ENCODE measurements at places on chromosomes 4 and X.
A peak's percentile ranks its signal among the peaks of the same experiment; 100 is the strongest.

GRCh38 chr4:169229571-169230028, 41.2 kb downstream of the SH3RF1 start:
- DNase-seq, result no peak

DNA sequence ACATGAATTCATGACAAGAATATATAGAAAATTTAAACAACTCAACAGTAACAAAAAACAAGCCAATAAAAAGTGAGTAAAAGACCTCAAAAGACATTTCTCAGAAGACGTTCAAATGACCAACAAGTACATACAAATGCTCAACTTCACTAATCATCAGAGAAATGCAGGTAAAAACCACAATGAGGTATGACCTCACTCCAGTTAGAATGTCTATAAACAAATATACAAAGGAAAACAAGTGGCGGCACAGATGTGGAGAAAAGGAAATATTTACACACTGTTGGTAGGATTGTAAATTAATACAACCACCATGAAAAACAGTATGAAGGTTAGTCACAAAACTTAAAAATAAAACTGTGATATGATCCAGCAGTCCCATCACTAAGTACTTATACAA, 1033.1 kb downstream of the RAPGEF2 start:
- DNase-seq, result no peak

DNA sequence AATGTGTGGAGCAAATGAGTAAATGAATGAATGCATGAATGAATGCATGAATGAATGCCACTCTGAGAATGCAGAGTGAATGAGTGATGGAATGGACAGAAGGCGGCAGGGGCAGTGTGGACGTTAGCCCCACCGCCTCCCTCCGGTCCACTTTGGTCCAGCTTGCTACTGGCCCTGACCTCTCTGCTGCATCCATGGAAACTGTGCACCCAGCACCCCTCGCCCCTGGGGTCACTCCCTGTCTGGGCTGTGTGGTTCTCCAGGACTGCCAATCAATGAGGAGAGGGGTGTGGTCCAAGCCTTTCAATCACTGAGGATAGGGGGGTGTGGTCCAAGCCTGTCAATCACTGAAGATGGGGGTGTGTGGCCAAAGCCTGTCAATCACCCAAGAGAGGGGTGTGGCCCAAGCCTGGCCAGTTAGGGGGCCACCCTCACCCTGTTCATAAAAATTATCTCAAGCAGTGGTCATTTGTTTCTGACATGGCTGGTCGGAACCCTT, 39.2 kb upstream of the ASMTL start:
- no peak for DNase-seq

DNA sequence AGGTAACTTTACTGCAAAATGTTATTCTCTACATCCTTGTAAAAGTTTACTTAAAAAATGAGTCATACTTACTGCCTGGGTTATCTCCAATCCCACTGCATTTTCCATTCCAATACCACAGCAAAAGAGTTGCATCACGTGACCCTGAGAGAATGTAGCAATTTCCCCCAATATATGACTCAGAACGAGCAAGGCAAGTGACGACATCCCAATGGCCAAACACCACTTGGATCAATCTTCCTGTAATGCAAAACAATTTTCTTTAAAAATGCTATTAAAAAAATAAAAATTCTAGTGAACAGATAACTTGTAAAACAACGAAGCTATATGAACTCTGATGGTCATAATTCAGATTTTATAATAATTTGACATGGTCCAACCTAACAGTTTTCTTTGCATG, 224.3 kb downstream of the DCLK2 start:
- DNase-seq, result no peak

- peak; percentile 29 for DNase-seq
Measured at GRCh38 chr4:182925298-182925757, 8.1 kb upstream of the DCTD start.

- DNase-seq, result no peak
Measured at GRCh38 chrX:11663875-11664210, 1.9 kb downstream of the ARHGAP6 start.

GRCh38 chr4:69951602-69952001, 13.9 kb downstream of the CSN2 start:
- no peak for DNase-seq

- DNase-seq, result no peak
Measured at GRCh38 chrX:7462110-7462509, 314.2 kb upstream of the PUDP start.

- DNase-seq, result peak; percentile 33
Measured at GRCh38 chr4:184472614-184473498, 1.5 kb downstream of the IRF2 start.

GRCh38 chrX:15474028-15474427, 19.1 kb downstream of the PIR start:
- no peak for DNase-seq

DNA sequence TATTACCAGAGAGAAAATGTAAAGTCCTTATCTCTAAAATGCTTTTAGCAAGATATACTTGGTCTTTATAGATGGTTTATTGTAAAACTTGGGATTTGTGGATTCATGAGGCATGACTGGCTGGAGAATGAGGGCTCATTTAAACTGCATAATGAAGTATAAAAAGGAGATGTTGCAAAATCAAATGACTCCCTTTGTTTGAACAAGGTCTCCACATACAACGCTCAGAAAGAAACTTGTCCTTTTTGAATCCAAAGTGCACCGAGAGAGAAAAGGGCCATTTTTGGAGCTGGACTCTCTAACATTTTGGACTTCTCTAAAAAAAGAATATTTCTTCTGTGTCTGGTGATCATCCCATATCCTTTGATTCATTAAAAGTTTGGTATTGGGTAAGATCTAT, 7.7 kb upstream of the EIF1AX start:
- no peak for DNase-seq

GRCh38 chr4:135338181-135338580, 1136.6 kb upstream of the PABPC4L start:
- DNase-seq, result no peak

GRCh38 chr4:16233569-16234177, 7.4 kb upstream of the TAPT1 start:
- DNase-seq, result no peak

- DNase-seq, result no peak
Measured at GRCh38 chr4:173522951-173523395, 7.1 kb downstream of the HAND2 start.

DNA sequence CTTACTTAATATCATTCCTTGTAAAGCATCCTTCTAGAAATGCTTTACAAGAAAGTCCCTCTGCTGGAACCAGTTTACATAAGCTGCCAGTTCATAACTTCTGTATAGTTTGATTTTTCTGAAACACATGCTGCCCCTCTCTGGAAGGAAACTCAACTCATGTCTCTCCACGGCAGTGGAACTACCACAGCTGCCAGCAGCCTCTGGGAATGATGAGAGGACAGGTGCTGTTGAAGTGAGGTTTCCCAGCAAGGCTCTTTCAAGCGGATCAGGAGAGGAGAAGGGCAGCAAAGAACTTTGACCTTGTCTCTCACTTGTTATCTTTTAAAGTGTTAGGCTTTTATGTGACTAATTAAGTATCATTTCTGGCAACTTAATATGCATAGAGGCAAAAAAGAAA, 7.3 kb downstream of the GRPR start:
- no peak for DNase-seq

- DNase-seq, result no peak
Measured at GRCh38 chr4:145884775-145885174, 53.8 kb downstream of the ZNF827 start.

DNA sequence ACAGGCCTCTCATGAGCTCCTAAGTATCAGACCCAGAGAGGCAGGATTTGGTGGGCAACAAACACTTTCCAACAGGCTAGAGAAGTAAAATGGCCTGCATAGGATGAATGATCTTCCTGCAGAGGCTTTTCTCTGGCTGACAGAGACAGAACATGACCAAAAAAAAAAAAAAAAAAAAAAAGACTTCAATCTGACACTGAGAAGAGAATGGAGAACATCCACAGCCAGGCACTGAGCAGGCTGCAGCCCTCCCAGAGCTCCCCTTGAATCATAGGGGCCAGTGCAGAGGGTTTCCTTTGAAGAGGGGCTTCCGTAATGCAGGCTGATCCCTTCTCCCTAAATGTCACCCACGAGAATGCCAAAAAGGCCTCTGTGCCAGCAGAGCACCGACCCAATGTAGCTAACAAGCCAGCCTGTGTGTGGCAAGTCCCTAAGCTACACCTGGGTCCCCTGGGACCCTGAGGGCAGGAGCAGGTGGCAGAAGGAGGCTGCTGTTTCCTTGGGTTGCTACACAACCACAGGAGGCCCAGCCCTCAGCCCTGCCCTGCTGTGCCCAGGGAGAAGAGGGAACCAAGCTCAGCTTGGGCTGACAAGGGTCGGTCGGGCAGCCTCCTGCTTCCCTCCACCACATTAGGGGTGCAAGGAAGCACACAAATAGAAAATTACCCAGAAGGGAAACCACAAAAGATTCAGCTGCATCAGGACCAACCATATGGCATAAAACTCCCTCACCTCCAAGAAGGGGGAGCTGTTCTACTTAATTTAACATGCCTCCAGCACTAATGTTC, 55.6 kb downstream of the MAP7D2 start:
- no peak for DNase-seq

DNA sequence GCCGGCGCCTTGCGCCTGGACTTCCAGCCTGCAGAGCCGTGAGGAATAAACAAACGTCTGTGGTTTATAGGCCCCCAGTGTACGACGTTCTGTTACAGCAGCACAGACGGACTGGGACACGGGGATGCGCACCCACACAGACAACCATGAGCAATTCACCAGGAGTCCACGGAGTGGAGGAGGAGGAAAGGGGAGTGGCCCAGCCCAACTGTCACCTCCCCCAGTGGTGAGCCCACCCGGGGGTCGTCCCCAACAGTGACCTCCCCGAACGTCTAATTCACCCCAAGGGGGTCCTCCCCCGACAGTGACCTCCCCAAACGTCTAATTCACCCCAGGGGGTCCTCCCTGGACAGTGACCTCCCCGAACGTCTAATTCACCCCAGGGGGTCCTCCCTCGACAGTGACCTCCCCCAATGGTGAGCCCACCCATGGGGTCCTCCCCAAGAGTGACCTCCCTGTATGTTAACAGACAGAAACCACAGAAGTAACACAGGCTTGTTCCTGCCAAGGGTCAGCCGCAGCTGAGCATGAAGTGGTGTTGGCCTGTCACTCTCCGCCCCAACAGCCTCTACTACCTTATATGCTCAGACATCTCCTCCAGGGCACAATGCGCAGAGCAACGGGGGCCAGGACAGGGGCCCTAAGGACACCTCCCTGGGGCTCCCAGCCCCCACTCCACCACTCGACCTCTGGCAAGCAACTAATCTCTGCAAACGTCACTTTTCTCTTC, 6.2 kb downstream of the GAK start:
- no peak for DNase-seq

GRCh38 chrX:12567857-12568256, 223.4 kb upstream of the PRPS2 start:
- DNase-seq, result no peak

GRCh38 chr4:149296503-149296902, 519.1 kb downstream of the IQCM start:
- DNase-seq, result no peak

DNA sequence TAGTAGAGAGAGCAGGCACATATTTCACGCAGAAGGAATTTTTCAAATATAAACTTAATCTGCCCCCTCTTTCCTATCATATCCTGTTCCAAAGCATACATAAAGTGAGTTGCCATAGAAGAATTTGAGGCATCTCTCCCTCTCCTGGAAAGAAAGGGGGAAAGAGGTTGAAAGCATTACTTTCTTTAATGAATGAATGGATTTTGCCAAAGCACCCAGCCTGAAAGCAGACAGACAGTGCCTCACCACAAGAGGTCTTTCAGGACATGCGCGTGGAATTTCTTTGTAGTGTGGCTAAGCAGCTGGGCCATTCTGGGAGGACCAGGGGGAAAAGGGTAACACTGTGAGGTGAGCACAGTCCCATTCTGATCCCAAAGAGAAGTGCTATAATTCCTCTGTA, 651.4 kb downstream of the IQCM start:
- no peak for DNase-seq

GRCh38 chr4:151721466-151721865, 39.3 kb downstream of the GATB start:
- DNase-seq, result no peak

- DNase-seq, result no peak
Measured at GRCh38 chr4:44232262-44232661, 216.3 kb downstream of the KCTD8 start.

- DNase-seq, result no peak
Measured at GRCh38 chr4:169823685-169824084, 65.9 kb upstream of the HPF1 start.

- DNase-seq, result no peak
Measured at GRCh38 chr4:78079726-78080430, 22.8 kb downstream of the FRAS1 start.

DNA sequence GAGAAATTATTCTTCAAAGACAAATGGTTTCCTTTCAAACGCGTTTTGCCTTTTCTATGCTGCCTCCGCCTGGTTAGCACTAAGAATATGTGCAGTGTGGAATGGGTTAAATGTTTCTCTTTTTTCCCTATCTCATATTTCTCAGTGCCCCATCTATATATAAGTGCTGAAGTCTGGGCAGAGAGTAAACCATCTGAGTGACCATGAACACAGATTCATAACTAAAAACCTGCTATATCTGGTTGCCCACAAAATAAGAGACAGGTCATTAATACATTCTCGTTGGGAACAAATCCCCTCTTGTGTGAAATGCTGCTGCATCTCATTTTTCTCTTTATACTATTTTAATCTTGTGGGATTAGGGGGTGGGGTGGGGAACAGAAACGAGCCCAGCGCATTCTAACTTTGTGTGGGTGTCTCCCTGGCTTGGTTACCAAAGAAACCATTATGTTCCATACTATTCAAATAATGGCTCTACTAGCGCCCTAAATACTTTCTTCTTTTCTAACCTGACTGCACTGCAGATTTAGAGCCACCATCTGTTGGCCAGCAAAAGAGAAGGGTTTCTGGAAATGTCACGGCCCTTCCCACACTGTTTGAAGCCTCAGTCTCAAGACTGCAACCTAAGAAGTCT, 42.2 kb upstream of the PTCHD1 start:
- DNase-seq, result no peak

DNA sequence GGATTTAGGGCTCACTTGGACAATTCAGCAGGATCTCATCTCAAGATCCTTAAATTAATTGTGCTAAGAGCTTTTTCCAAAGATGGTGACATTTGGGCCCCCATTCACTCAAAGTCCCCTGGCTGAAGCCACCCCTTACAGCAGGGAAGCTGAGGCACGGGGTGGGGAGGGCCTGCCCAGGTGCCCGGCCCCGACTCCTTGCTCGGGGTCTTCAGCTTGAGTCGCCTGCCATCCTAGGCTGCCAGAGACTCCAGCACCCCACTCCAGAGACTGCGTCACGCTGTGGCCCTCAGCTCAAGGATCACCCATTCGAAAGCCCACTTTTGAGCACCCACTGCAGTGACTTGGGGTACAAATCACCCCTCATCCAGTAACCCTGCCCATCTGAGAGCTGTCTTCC, 39.2 kb upstream of the GPR78 start:
- DNase-seq, result no peak

GRCh38 chr4:70818173-70818855, 21.4 kb downstream of the GRSF1 start:
- DNase-seq, result no peak

Measured in activated gamma-delta T cell treated with anti-CD3 and anti-CD28 coated beads, Interleukin-2, amount 50 U/mL, for 16 hours (primary cell).